ENCODE measurements at places on chromosomes 16 and 17.

DNA sequence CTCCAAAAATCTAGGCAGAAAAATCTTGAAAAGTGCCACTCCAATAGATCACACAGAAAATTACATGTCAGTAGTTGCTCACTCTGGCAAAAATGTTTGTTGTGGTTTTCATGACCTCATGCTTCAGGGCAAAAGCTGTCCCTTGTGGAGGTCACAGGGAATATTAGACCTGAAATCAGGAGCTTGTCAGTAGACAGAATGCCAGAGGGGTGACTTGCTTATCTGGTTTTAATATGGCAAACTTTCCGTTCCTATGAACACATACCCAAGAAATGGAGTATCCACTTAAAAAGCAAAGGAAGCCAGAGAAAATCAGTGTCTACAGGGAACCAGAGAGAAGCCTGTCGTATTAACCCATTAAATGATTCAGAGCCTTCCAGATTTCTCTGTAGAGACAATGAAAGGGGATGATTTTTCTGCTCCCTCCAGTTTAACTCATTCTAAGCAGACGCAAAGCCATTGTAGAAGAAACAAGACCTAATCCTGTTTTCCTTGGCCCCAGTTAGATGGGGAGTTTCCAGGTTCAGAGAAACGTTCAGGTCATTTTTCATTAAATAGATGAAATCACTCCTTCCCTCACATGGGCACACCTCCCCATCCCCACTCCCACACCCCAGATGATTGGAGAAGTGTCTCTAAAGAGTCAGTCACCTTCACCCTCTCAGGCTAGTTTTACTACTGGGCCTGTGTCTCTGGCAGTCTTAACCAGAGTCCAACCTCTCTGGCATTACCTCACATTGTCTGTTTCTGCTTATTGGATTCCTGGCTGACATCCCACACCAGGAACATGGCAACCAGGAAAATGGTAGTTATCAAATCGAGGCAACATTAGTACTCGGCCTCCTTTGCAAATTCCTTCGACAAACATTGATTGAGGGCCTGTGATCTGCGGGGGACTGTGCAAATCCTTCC lies 6.0 kb downstream of the SOX9 start:
- no peak for DNase-seq

GRCh38 chr17:73166731-73167581 lies 2.1 kb downstream of the SSTR2 start:
- DNase-seq: peak; percentile 86

DNA sequence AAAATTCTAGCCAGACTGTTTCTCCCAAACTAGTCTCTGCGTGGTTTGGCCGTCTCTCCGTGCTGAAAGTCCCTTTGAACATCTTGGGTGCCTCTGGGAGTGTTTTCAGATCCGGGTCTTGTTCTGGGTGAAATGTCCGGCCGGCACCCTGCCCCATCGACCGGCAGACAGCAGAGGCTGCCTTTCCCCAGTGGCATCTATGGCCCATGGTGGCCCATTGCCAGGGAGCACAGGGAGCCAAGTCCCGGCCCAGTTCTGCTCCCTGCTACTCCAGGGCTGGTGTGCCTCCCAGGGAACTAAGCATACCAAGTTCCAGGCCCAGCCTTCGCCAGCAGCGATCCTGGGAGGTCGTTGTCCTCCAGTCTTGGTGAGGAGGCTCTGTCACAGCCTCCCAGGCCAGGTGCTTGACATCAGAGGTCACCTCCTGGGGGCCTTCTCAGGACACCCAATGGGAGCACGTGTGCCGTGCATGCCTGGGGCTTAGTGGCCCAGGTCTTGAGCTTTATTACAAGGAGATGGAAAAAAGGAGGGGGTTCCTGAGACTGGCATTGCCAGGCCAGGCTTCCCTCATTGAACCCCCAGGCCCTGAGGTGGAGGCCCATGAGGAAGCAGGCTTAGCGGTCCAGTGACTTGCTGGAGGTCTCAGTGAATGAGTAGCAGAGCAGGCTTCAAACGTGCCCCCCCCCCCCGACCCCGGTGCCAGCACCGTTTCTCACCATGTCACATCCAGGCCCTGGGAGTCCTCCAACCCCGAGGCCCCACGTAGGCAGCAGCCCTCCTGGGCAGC lies 54.0 kb downstream of the PGS1 start:
- DNase-seq: no peak

DNA sequence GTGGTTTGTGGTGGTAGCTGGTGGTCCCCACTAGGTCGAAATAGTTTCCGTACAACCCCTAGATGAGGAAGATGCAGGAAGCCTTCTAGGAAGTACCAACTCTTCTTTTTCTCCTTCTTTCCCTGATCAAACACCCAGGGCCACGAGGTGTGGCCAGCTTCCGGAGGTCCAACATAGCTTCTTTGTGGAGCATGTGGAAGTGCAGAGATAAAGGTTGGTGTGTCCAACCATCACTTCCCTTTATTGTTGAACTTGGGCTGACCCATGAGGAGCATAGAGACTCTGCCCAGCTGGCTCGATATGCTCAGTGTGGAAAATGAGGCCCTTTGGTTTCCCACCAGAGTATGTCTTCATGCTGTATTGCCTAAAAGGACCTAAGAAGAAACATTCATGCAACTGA lies 6.3 kb upstream of the RGS9 start:
- DNase-seq: no peak

DNA sequence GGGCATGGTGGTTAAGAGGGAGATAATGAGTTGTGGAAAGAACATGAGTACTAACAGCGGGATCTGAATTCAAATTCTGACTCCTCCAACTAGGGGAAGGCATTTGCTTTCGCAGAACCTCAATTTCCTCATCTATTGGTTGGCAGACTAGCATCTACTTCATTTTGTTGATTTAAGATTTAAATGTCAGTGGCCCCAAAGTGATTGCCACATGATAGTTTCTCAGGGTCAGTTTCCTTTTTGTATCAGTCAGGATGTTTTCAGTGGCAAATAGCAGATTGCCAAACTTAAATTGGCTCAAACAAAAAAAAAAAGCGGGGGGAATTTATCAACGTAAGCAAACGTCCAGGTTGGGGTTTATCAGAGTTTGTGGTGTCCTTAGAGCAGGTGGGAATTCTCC lies 25.1 kb upstream of the NOS2 start:
- no peak for DNase-seq

DNA sequence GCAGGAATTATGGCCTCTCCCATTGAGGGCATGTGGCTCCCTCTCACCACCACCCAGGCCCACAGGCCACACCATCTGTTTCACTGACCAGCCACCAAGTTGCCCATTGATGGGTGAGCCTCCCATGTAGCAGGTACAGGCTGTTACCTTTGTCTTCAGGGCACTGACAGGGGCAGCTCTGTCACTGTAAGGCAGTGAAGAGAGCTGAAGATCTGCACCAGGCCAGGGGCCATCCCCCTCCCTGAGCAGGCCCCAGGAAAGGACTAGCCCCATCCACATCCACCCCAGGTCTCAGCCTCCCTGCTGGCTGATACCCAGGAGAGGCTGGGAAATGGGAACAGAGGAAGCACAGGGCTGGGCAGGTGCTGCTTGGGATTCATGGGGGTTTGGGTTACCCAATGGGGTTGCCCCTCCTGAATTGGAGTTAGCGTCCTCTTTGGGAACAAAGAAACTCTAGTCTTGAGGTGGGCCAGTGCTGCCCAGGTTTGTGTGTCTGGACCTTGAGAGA lies 1691.4 kb downstream of the TP53TG3F start:
- no peak for DNase-seq

- DNase-seq: no peak
Observed at GRCh38 chr17:80815151-80815681, 176.4 kb upstream of the CHMP6 start.

- DNase-seq: peak; percentile 43
Observed at GRCh38 chr17:79915850-79916430, 76.7 kb upstream of the CBX4 start.

DNA sequence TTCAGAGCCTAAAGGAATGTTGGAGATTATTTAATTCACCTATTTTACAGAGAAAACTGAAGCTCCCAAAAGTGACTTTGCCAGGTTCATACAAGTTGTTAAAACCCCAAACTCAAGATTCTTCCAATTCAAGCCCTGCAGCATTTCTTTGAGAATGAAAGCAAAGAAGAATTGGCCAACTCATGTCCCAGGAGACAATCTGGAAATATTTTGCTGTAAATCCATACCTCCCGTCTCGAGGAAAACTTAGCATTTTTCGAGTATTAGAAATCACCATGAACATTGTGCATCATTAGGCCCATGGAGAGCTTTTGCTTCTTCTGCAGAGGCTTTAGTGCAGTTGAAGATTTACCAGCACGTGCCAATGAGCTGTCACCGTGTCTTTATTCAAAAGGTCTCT lies 176.4 kb upstream of the KCNJ16 start:
- no peak for DNase-seq

GRCh38 chr17:72169823-72170222 lies 49.0 kb downstream of the SOX9 start:
- DNase-seq: no peak

- DNase-seq: peak; percentile 27
Observed at GRCh38 chr16:27431773-27432532, 30.0 kb downstream of the IL21R start.

DNA sequence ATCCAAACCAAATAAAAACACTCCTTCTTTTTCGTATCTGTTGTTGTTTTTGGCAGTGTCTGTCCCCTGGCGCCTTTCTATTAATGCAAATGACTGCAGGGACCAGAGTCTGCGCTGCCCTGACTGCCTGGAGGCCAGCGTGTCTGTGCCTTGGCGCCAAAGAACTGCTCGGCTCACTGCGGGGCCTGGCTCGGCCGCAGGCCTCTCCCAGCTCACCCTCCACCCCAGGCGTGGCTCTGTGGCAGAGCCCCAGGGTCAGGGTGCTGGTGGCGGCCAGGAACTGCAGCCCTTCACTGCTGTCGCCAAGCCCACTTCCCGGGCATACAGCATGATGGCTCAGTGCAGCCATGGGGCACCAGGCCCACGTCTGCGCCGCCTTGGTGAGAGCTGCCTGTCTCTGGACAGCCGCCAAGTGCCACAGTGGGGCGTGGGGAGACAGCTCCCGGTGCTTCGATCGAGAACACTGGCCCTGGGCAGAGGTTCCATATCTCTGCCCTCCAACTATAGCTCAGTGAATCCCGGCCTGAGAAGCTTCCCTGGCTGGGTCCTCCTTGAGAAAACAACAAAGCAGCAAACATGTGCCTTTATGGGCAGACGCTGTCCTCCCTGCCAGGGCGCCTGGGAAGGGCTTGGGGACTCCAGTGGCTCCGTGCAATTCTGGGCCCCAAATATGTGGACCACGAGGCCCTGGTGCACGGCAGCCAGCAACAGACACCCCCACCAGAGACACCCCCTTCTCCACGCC lies 11.1 kb downstream of the CANT1 start:
- no peak for DNase-seq

DNA sequence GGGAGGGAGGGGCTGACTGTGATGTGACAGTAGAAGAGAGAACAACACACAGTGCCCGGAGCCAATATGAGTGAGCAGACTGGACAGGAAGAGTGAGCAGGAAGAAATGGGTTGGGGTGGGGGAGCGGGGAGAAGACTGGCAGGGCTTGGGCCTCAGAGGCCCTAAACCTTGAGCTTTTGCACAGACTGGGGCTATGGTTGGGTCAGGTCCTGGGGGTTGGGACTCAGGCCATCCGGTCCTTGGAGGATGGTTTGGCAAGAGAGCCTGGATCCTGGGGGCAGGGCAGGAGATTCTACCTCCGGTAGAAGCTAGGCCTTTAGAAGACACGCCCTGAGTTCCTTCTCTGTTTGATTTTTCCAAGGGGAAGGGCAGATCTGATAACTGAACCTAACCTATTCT lies 1.1 kb downstream of the CAMTA2 start:
- DNase-seq: peak; percentile 36

DNA sequence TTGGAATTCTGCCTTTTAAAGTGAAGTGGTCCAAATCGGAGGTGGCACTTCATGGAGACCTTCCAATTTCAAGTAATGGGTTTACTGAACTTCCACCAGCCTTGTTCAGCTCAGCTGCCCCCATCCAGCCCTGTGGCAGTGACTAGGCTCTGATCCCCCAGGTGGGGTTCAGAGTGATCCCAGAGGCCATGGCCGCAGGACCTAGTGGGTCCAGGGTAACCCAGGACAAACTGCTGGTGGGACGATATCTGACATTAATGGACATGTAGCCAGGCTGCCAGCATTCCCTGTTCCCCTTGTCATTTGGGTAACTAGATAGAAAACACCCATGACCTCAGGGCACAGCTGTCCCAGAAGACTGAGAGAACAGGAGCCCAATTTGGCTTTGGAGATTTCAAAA lies 209.9 kb downstream of the GSG1L start:
- DNase-seq: no peak

- no peak for DNase-seq
Observed at GRCh38 chr17:8072341-8072728, 15.2 kb downstream of the ALOX12B start.

DNA sequence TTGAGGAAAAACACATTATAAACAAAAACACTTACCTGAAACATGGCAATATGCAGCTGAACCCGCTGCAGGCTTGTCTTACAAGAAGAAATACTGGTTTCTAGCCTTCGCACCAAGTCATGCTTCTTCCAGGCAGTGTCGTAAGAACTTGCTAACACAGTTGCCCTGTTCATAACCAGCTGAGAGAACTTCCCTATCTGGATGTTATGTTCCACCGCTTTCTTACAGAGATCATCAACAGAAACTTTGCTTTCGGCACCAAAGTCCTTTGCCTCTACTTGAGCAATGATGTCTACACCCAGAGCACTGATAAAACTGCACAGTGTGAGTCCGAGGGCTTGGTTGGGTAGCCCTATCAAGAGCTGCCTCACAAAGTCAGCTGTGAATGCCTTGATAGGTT lies 27.9 kb upstream of the ARL6IP1 start:
- DNase-seq: no peak

DNA sequence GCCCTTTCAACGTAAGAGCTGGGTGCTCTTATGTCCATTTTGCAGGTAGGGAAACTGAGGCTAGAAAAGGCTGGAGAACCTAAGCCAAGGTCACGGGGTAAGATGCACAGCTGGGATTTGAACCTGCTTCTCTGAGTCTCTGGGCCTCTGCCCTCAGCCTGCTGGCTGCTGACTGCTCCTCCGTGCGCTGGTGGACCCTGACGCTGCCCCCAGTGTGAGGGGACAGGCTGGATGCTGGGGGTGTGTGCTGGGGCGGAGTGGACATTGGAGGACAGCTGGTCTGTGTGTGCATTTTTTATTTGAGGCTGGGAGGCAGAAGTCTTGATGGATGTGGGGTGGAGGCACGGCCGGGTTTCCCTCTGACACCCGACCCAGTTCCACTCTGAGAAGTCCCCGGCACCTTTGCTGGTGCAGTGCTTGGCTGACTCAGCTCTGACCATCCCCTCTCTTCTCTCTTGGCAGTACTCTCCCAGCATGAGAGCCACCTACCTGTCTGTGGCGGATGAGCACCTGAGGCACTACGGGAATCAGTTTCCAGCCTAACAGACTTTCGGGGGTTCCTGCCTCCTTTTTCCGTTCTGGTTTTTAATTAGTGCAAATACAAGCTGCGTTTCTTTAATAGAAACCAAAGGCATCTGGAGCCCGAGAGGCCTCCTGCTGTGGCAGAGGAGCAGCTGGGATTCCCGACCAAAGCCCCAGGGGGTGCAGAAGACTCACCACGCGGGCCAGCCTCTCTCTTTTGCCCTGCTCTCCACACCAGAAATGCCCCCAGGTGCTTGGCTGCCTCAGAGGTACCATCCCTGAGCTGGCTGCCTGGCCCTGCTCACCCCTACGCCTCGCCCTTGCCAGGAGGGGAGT lies 14.1 kb upstream of the DNAI2 start:
- DNase-seq: no peak

- DNase-seq: no peak
Observed at GRCh38 chr16:4316864-4317531, 1.1 kb downstream of the GLIS2 start.

Data from suppressor macrophage treated with lipopolysaccharide for 1 hour (primary cell).